ENCODE measurements at places on chromosomes 3 and 15.

- DNase-seq, result no peak
Measured at GRCh38 chr15:75171408-75171807, 30.3 kb upstream of the C15orf39 start.

DNA sequence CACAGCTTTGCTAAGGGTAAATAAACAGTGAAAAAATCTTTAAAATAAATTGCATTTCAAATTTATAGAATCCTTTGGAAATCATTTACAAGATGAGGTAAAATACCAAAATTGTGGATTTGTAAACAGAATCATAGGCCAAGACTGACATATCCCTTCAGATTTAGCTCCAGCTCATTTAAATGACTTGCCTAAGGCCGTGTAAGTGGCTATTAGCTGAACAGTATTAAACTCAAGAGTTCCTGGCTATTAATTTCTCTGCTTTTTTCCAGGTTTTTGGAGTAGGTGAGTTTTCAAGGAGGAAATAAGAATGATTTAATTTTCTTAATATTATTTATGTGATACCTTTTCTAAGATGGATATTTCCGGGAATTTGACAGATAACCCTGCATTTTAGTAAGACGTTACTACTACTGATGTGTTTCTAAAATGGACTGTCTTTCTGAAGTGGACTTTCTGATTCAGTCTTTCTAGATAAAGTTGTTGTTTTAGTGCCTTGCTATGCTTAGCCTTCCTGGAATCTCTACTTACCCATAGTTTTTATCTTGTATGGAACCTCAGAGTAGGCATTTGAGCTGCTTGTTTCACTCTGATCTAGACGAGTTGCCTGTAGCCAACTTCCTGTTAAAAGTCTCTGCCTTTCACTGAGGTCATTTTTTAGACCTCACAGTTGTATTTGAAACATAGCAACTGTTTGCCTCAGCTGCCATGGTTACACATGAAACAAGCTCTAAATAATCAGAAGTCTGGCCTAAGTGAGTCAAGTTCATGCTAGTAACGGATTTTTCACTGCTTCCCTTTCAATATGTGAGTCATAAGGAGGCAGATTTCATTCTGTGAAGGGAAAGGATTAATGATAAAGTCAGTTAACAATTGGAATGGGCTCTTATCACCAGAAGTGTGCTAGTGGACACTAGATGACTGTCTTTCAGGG is 127.0 kb downstream of the KLHL25 start:
- no peak for DNase-seq

- no peak for DNase-seq
Measured at GRCh38 chr3:17730318-17730967, 12.0 kb downstream of the TBC1D5 start.

DNA sequence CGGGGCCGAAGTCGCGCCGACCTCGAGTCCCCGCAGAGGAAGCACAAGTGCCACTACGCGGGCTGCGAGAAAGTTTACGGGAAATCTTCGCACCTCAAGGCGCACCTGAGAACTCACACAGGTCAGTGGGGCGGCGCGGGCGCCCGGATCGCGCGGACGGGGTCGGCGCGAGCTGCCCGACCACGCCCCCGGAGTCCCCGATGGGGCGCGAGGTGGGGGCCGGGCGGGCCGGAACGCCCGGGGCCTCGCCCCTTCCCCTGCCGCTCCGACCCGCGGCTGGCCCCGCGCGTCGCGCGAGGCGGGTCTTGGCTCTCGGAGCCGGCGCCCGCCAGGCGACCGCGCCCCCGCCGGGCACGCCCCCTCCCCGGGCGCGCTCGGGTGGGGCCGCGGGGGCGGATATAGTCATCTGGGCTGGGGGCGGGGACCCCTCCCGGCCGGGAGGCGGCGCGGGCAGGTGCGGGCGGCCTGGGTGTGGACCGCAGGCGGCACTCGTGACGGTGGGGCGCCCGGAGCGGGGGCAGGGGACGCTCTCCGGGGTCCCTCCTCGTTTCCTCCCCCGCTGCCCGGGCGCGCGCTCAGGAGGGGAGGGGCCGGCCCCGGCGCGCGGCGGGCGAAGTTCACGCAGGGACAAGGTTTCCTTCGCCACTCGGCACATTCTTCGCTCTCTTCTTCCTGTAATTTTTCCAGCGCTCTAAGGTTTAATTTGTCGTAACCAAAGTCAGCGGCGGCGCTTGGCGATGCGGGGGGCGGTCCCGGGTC is 1.2 kb downstream of the KLF13 start:
- DNase-seq, result no peak

GRCh38 chr15:51803965-51804364 is 25.5 kb upstream of the TMOD3 start:
- DNase-seq, result no peak

- no peak for DNase-seq
Measured at GRCh38 chr3:40975711-40976121, 223.6 kb upstream of the CTNNB1 start.

GRCh38 chr3:169334991-169335390 is 328.5 kb downstream of the MECOM start:
- DNase-seq, result no peak

DNA sequence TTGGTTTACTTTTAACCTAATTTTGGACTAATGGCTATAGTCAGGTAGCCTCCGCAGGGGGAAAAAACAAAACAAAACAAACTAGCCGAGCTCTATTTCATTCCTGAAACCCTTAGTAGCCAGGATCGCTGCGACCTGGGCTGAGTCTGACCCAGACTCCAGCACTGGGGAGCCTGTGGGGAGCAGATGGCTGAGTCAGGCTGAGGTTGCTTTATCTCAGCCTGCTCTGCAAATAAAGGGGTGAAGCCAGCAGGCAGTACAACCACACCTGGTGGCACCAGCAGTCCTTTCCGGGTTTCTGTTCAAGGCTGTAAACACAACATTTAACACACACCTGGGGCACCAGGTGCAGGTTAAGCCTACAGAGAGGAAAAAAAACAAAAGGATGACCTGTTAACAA is 27.3 kb downstream of the ABHD2 start:
- DNase-seq, result no peak

DNA sequence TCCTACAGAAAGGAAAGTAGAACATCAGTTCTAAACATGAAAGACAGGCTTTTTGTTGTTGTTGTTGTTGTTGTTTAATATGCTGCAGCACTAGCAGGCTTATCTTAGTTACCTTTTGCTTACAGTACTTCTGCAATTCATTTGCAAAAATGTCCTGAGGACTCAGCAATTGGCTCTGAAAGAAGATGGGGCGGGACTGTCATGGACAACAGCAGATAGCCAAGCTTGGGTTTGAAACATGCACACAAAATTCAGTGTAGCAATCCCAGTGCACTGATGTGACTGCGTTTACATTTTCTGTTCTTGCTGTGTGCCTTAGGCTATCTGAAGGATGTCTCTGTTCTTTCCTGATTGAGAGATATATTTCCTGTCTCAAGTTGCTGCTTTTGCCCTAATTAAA is 9.2 kb downstream of the UNC13C start:
- no peak for DNase-seq

DNA sequence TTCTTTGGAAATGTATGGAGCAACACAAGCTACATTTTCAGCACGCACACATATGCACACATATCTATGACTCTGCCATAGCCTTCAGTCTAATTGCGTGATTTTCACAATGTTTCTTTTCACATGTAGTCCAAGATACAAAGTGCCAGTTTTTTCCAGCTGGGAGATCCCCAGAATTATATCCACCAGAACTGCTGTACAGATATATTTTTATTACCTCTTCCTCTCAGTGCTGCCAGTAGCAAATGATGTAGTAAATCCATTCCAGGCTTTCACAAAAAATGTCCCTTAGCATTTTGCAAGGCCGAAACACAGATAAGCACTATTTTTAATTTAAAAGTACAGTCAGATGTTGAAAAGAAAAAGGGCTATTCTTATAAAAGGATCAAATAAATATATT is 719.8 kb upstream of the SEMA6D start:
- no peak for DNase-seq

DNA sequence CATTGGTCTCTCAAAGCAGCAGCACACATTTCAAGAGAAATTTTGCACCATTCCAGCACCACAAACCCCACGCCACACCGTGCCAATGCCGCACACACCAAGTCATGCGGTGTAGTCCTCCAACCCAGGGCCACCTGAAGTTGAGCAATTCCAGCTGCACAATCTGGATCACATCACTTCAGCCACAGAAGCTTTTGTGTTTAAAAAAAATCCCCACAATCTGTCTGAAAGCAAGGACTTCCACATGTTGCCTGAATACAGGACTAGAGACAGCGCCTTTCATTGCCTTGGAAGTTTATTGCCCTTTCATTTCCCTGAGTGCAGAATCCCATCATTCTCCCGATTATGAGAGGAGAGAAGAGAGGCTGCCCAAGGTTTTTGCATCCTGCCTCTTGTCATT is 175.6 kb upstream of the BCL6 start:
- DNase-seq, result no peak

GRCh38 chr3:161393803-161394202 is 22.5 kb upstream of the SPTSSB start:
- DNase-seq, result no peak

DNA sequence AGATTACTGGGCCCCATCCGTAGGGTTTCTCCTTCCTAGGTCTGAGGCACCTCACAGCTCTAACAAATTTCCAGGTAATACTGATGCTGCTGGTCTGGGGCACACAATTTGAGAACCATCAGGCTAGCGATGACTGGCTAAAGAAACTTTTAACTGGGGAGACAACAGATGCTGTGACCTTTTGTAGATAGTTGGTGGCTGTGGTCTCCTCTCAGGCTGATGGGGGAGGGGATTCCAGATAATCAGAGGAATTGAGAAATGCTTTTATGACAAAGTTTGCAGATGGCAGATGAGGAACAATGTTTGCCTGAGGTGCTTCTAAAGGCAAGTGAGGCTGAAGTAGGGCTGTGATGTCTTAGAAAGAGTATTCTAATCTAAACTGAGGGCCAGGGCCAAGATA is 13.8 kb upstream of the CCR9 start:
- no peak for DNase-seq

DNA sequence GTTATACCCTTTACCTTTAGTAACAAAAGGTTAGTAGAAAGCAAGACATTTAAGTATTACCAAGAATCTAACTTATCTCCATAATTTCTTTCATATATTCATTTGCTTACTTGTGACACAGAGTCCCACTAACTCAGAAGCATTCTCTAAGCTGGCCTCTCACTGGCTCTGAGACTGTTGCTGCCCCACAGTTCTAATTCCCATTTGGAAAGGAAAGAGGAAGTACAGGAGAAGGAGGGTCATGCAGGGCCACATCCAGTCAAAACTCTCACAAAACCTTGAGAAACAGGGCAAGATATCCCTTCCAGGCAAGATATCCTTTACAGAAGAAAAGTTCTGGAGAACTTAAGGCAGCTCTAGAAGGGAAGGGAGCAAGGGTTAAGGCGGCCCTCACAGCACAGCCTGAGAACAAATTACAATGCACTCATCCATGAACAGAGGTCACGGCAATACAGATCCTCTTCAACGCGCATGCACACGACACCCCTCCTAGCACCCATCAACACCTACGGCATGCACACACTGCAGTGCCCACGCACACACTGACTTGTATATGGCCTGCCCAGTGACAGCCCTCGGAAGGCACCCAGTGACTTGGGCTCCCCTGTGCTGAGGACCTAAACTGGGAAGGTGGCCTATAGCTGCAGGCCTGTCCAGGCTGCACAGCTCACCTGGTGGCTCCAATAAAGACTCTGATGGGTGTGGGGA is 13.0 kb upstream of the MYO5C start:
- DNase-seq, result no peak

DNA sequence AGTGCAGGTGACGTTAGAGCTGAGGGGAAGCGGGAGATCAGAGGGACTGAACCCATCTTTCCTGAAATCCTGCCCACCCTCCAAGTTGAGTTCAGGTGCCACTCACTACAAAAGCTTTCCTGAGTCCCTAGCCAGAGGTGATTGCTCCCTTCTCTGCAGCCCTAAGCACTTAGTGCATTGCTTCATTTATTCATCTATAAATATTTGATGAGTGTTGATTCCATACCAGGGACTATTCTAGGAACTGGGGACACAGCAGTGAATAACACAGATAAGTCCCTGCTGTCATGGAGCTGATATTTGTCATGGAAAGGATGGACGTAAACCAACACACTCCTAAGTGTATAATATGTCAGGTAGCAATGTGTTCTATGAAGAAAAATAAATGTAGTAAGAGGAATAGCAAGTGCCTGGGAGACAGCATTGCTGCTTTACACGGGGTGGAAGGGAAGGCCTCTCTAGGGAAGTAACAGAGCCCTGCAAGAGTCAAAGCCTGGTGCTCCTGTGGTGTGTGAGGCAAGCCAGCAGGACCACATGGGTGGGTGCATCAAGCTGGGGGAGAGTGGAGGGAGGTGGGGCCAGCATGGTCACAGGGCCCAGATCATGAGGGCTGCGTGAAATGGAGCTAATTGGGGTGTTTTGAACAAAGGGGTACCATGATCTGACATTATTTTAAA is 18.6 kb downstream of the ALPK3 start:
- DNase-seq, result no peak

DNA sequence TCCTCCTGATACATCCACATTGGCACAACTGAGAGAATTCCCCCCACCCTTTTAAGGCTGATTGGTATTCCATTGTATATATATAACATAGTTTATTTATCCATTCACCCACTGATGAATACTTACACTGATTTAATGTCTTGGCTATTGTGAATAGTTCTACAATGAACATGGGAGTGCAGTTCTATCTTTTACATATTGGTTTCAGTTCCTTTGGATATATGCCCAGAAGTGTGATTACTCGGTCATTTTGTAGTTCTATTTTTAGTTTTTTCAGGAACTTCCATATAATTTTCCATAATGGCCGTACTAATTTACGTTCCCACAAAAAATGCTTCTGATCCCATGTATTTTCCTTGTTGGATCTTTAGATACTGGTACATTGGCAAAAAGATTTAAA is 135.3 kb downstream of the FMN1 start:
- no peak for DNase-seq

DNA sequence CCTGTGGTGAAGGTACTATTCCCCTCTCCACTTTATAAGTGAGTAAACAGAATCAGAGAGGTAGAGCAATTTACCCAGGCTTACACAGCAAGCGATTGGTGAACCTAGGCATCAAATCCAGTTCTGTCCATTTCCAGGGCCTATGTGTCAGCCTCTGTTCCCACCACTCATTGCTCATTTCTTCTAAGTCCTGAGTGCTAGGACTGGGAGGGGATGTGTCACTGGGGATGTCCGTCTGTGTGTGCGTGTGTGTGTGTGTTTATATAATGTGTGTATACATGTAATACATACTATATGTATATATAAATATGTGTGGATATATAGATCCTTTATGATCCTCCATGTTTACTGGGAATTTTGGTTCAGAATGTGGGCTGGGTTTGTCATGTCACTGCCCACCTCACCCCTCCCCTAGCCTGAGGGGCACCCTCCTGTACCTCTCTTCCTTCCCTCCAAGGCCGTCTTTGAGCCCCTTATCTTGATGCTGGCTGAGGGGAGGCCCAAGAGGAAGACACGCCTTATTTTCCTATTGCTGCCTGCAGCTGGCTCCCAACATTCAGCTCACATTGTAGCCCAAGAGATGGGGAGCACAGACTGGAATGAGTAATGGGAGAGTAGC is 2.1 kb downstream of the TMEM43 start:
- DNase-seq, result no peak
